Neural crest cell (in vitro differentiated cells): ENCODE measurements at places on chromosomes 4 and X.

GRCh38 chrX:49247346-49247745 lies 12.1 kb downstream of the CCDC22 start:
- DNase-seq: no peak

DNA sequence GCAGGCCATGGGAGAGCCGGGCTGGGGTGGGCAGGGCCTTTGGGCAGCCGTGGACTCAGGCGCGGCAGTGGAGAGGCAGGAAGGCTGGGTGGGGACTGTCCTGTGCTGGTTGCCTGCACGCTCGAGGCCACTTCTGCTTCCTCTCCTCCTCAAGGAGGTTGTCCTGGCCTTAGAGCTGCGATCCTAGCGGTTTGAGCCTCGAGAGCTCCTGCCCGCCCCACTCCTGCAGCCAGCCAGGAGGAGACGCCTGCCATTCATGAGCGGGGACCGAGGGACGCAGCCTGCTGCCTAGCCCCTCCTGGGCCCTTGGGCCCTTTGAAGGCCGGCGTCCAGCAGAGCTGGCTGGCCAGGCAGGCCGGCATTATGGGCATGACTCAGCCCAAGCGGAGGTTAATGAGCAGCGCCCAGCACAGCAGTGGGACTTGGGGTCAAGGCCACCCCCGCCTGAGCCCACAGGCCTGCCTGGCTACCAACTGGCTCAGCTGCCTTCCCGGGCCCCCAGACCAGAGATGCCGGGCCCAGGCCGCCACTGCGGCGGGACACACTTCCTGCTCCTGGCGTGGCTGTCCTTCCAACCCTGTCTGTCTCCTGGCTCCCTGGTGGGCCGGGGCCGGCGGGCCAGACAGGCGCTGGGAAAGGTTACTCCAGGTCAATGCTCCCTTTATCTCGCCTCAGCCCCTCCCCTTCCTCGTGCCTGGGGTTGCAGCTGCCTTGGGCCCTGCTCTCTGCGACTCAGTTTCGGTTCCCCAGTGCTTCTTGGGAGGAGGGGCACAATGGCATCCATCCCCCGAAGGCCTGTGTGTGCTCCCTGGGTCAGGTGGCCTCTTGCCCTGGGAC lies 1.8 kb downstream of the ABCD1 start:
- peak; percentile 44 for DNase-seq

DNA sequence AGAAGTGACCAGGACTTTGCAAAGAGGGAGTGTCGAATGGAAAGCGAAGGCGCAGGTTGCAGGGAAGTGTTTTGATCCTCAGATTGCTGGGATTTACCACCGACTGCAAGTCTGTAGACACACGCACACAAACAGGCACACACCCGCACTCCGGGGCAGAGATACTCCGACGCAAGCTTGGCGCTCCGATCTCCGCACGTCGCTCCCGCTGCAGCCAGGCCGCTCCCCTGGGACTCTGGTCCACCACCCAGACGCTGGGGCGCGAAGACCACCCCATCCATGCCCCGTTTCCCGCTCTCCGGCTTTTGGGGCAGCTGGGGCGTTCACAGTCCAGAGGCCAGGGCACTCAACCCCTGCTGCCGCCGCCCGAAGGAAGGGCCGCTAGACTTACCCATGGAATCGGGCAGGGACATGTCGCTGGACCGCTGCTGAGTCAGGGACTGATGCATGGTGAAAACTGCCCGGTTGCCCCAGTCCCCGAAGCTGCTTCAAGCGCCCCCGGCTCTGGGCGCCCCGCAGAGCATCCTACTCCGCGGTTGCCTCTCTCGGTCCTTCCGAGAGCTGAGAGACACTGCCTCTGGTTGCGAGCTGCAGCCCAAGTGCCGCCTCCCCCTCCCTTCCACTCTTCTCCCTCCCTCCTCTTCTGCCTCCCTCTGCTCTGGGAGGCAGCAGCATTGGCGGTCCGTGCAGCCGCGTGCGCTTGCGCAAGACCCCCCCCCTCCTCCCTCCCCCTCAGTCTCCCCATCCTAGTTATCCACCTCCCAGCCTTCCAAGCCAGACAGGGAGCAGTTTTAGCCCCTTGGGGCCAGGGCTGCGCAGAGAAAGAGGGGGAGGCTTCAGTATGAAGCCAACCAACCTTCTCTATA lies at the start of gene TMEM255A:
Gene TMEM255A, minus strand, starts transcription at position 601 of the 866 bp plus-strand sequence. Its CDS starts 152 bp downstream, at position 449.
- no peak for DNase-seq

- DNase-seq: no peak
Measured at GRCh38 chr4:73419106-73420038, 15.3 kb downstream of the ALB start.

GRCh38 chrX:118720058-118720707 lies 7.2 kb upstream of the IL13RA1 start:
- no peak for DNase-seq
